ENCODE measurements at places on chromosomes 5 and 9.

GRCh38 chr9:120542701-120543490 is 37.1 kb downstream of the CDK5RAP2 start:
- DNase-seq, result no peak

- no peak for DNase-seq
Measured at GRCh38 chr5:67000794-67001475, 195.7 kb downstream of the CD180 start.

- no peak for DNase-seq
Measured at GRCh38 chr9:136723989-136724388, 11.6 kb downstream of the DIPK1B start.

GRCh38 chr5:32298059-32298415 is 14.7 kb downstream of the MTMR12 start:
- no peak for DNase-seq

GRCh38 chr5:102411-103043 is 10.6 kb downstream of the PLEKHG4B start:
- no peak for DNase-seq

GRCh38 chr9:93996367-93996766 is 41.2 kb upstream of the BARX1 start:
- no peak for DNase-seq

GRCh38 chr5:43432486-43433375 is 20.5 kb upstream of the CCL28 start:
- DNase-seq, result no peak

GRCh38 chr5:42756606-42757601 is at the start of gene CCDC152:
Gene CCDC152, plus strand, starts transcription at chr5:42756818. Its CDS starts 2,304 bp downstream, at chr5:42759122.
- DNase-seq, result peak; percentile 46

DNA sequence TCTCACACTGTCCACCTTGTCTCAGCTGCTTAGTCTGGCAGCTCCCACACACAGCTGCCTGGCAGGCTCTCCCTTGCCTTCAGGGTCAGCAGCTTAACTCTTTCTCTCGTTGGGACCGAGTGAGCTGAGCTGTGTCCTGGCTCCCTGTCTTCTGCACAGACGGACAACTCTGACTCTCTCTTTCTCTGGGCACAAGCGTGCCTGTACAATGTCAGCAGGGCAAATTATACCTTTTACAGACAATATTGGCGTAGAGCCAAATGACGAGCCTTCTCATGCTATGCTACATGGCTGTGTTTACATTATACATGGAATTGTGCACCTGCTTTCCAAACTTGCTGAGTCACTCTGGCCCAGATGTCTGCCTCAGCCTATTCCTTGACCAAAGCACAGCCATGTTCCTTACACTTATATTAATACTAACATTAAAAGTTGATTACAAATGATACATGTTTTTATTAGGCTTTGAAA is 188.6 kb downstream of the CYLC2 start:
- no peak for DNase-seq

DNA sequence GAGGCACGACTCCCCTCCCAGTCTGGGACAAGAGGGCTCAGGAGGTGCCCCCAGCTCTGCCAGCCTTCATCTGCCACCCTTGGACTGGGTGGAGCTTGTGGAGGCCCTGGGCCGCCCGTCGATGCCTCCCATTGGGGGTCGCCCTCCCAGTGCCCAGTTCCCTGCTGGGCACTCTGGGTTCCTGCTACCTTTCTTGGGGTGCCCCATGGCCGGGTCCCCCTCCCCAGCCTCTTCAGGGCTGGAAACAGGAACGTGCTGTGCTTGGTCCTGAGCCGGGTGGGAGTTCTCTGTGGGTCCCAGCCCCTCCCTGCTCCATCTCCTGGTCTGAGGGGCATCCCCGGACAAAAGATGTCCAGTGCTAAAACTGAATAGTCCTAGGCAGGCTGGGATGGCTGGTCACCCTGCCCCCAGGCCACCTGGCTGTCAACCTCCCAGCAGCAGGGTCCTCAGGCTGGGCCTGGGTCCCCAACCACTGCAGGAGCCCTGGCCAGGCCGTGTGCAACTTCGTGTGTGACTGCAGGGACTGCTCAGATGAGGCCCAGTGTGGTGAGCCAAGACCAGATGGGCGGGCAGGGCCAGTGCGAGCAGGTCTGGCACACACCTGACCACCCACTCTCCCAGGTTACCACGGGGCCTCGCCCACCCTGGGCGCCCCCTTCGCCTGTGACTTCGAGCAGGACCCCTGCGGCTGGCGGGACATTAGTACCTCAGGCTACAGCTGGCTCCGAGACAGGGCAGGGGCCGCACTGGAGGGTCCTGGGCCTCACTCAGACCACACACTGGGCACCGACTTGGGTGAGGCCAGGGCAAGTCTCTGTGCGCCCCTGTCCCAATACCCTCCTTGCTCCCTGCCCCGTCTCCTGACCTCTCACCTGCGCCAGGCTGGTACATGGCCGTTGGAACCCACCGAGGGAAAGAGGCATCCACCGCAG is 784 bp downstream of the MAMDC4 start:
- no peak for DNase-seq

DNA sequence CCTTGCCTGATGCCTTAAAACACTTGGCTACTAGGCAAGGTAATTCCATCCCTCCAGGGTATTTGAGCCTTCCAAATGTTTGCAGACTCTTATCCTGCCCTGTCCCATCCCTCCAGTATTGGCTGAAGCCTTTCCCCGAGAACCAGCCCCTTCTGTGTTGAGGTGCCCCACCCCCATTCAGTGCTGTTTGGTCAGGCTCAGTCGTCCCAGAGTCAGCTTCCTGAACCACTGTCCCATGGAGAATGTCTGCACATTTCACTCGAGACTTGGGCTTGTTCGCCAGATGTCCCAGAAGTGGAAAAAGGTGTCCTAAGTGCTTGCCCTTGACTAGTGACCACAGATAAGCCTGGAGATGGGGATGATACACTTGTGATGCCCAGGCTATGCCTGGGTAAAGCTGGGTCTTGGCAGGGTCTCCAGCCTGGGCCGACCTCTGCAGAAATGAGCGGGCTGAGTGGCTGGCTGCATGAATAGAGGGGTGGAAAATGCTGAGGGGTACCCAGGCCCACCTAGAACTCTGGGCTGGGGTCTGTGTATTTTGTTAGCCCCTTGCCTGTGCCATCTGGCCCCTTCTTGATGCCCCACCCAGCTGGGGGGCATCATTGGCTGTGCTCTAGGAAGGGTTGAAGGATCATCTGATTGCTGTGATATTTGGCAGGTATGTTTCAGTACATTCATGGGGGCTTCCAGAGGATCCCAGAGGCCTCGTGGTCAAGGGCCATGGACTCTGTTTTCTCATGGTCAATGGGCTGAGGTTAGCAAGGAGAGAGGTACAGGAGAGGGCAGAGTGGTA is 178.4 kb downstream of the MACROH2A1 start:
- no peak for DNase-seq

- DNase-seq, result no peak
Measured at GRCh38 chr5:5810461-5810860, 388.0 kb downstream of the ICE1 start.

GRCh38 chr5:16754086-16754485 is 137.3 kb upstream of the RETREG1 start:
- DNase-seq, result no peak

DNA sequence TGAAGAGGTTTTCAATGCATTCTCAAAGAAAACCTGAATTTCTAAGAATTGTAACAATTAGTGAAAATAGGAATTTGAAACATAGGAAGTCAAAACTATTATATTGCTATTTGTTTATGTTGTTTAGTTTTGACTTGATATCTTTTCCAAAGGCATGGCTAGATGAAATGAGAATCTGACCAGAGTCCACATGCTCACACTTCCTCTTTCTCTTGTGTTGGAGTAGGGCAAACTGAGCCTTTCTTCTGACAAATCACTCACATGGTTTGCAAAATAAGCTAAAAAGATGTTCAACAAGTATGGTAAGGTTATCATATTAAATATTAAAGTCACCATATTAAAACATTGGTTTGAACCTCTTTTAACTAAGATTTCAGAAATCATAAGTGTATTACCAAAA is 512.6 kb downstream of the ISL1 start:
- no peak for DNase-seq

GRCh38 chr5:169789417-169789940 is 152.4 kb downstream of the DOCK2 start:
- no peak for DNase-seq

DNA sequence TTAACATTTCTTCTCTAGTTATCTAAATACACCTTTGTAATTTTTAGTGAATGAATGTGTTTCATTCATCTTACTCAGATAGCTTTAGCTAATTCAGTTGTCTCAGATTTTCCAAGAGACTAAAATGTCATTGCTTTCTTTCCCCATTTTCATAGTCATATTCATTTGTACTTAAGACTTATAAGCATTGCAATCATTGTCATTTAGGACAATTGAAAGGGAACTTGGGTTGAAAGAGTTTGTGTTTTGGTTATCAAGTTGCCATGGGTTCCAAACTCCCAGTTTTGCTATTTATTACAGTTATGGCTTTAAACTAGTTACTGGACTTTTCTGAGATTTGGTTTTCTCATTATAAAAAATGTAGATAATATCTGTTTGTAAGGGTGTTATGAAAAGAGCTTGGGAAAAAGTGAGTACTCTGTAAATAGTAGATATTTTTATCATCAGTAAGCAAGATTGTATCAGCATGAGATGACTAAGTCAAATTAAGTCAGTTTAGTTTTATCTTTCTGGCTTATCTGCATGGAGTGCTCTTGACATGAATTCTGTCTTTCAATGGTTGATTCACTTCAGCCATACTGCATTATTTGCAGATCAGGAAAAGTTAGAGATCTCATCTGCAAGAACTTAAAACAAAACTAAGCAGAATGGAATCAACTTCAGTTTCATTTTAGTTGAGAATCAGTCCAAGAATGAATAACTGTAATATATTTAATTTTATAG is 107.5 kb downstream of the PBX3 start:
- DNase-seq, result no peak
